ENCODE measurements at places on chromosomes 6 and 20.

- peak; percentile 53 for DNase-seq
Measured at GRCh38 chr20:59743767-59744485, 139.6 kb downstream of the PHACTR3 start.

DNA sequence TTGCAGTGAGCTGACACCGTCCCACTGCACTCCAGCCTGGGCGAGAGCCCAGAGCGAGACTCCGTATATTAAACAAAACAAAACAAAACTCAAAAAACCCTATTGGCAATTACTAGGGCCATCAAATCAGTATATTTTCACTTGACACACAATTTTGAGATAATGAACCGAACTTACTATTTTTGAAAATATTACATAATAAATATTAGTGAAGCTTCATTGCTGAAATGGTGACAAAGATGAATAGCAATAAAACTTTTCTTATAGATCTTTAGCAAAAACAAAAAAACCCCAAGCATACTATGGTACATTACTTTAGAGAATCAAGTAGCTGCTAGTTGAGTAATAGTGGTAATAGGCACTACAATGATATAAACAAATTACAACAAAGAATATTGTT lies 113.0 kb downstream of the ATG5 start:
- DNase-seq, result no peak

GRCh38 chr20:50425076-50425475 lies 85.1 kb upstream of the PTPN1 start:
- DNase-seq, result peak; percentile 89

DNA sequence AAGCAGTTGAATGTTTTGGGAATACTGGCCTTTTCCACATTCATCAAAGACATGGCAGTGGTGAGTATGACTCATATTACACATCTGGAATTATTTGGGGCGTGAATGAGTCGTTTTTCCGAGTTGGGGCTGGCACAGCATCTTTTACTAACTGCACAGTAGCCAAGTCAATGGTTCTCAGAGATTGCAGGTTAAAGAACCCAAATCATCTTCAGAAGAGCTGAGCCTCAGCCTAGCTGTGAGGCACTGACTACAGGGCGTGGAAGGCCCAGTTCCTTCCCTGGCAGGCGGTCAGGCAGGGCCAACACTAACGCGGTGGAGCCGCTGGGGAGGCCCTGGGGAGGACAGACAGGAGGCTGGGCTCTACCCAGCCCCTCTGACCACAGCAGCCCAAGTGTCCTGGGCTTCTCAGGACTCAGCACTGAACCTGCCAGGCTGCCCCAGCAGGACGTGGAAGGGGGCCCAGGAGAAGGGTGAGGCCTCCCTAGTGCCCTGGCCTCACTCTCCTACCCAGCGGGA lies 20.1 kb upstream of the HELZ2 start:
- no peak for DNase-seq

GRCh38 chr6:138145402-138145801 lies 16.3 kb upstream of the ARFGEF3 start:
- DNase-seq, result no peak

DNA sequence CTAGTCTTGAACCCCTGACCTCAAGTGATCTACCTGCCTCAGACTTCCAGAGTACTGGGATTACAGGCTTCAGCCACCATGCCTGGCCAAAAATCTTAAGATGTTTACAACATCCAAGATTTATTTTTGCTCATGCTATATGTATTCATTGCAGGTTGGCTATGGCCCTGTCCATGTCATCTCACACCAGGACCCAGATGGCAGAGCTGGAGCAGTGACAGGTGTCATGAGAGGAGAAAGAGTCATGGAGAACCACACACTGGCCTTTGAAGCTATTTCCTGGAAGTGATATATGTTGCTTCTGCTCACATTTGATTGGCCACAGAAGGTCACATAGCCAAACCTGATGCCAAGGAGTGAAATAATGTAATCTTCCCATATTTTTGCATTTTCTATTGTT lies 13.8 kb upstream of the DDR1 start:
- DNase-seq, result no peak

- DNase-seq, result no peak
Measured at GRCh38 chr6:139327038-139327437, 35.2 kb upstream of the TXLNB start.

DNA sequence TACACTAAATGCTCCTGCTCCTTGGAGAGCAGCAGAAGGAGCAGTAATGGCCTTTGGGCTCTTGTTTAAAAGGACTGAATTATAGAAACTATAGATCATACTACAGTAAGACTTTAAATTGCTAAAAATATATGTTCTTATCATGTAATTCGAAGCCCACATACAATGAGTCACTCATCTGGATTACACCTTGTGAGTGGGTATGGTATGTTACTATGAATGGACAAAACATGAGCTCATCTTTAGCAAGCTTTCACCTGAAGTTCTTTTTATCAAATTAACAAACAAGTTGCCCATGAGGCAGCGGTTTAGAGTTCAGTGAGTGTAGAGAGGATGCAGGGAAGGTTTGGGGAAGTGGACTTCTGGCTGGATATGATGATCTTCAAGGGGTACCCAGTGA lies 114.4 kb upstream of the CCN2 start:
- DNase-seq, result no peak
